ENCODE measurements at places on chromosomes 2 and 18. TPM values are rescaled to one million over a fixed set of nuclear protein-coding genes. Genes with fewer than 3 reads are reported as not detected.

Gene CCNT2
- 13.0 TPM for polyA plus RNA-seq

DNA sequence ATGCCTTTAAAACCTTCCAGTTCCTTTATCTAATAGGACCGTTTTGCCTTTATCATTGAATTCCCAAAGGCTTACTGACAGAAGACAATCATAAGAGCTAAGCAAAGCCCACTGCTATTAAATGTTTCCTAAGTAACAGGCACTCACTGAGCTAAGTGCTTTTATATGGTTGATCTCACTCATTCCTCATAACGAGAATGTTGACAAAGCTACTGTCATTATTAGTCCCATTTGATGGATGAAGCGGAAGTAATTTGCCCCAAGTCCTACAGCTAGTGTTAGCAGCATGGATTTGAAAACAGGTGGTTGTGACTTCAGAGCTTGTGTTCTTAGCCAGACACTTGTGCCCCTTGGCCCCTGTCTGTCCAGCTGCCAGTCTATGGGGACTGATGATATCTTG is 134.8 kb upstream of the SERPINE2 start:
- no peaks in the 10 kb centered on the region for H3K27me3 ChIP-seq
- no peaks in the 10 kb centered on the region for H3K36me3 ChIP-seq
- no peaks in the 10 kb centered on the region for H3K4me1 ChIP-seq
- H3K4me3 ChIP-seq, result no peak overlapping the region

Gene GPR39
- 2.7 TPM for polyA plus RNA-seq

DNA sequence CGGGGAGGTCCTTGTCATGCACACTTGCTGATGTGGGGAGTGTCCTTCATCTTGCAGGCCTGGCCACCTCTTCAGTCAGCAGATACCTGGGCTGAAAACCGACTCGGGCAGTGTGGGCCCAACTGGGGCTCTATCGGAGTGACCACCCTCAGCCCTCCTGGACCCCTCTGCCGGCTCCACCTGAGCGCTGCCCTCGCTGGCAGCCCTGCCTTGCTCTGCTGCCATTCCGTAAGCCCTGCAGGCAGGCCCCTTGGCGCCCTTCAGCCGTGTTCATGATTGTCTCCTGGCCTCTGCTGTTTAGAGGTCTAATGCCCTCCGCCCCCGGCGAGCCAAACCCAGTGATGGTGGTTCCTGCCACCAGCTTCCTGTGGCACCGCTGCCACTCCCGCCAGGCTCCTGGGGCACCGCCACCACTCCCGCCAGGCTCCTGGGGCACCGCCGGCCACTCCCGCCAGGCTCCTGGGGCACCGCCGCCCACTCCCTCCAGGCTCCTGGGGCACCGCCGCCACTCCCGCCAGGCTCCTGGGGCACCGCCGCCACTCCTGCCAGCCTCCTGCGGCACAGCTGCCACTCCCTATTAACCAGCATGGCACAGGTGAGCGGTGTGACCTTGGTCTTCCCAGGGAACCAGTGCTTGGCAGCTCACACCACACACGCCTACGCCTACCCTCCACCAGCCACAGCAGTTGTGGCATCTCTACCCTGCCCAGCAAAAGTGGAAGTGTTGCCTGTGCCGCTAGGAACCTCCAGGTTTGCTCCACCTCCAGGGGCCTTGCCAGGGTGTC is 15.9 kb downstream of the CAPN10 start:
- H3K4me1 ChIP-seq, result no peaks in the 10 kb centered on the region
- no peak for DNase-seq
- no peak overlapping the region for H3K27ac ChIP-seq
- peaks cover 5% of the 10 kb centered on the region for H3K36me3 ChIP-seq
- H3K4me3 ChIP-seq, result no peak overlapping the region
- H3K27me3 ChIP-seq, result 0 out of 2 replicates have a peak, but pooled peaks cover 2% of the 10 kb centered on the region

Gene ITGA4
- 0.60 TPM for polyA plus RNA-seq

- H3K4me1 ChIP-seq, result no peaks in the 10 kb centered on the region
- no peak overlapping the region for H3K27ac ChIP-seq
- no peak for DNase-seq
- no peaks in the 10 kb centered on the region for H3K36me3 ChIP-seq
These were observed 96.9 kb downstream of the SPP2 start for GRCh38 chr2:234147335-234147861.

DNA sequence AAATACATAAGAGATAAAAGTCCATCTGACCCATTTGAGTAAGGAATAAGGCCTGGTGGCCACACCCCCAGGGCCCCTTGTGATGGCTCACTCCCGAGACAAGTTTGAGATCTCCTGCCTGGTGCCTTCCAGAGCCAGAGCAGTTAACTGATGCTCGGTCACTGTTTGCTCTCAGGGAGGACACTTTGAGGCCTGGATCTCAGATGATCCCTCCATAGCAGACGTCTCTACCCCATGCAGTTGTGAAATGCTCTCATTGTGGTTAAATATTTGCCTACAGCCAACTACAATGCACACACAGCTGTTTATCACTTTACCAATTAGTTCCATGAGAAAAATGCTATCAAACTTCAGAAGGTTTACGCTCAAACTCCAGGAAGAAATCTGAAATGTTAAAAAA is 12.3 kb downstream of the GYPC start:
- no peak overlapping the region for H3K27ac ChIP-seq
- H3K27me3 ChIP-seq, result no peaks in the 10 kb centered on the region
- H3K36me3 ChIP-seq, result no peaks in the 10 kb centered on the region

- H3K36me3 ChIP-seq, result peaks cover 10% of the 10 kb centered on the region
- H3K4me1 ChIP-seq, result no peaks in the 10 kb centered on the region
- no peak overlapping the region for H3K27ac ChIP-seq
- no peak overlapping the region for H3K4me3 ChIP-seq
- no peaks in the 10 kb centered on the region for H3K27me3 ChIP-seq
- no peak for DNase-seq
These were observed 21.7 kb downstream of the TMX3 start for GRCh38 chr18:68693091-68693815.

DNA sequence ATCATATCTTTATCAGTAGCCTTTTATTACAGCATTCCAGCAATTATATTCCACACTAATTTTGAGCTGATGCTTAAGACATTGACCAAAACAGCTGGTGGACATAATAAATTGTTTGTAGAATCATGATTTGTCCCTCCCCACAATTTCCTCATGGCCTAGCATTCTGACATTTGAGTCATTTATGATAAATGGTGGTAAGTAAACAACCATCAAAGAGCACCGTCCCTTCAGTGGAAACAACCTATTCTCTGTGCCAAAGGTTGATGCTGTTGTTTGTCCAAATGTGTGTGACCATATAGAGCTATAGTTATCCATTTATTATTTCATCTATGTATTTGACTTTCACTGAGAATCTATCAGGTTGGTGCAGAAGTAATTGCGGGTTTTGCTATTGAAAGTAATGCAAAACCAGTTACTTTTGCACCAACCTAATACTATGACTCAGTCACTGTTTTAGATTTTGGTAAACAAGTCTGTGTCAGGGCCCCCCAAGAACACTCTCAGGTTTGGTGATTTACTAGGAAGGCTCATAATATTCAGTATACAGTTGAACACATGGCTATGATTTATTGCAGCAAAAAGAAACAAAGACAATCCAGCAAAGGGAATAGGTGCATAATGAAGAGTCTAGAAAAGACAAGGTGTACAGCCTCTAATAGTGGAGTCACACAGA is 608.7 kb upstream of the REG3G start:
- H3K4me3 ChIP-seq, result no peak overlapping the region
- no peaks in the 10 kb centered on the region for H3K27me3 ChIP-seq
- DNase-seq, result no peak
- no peaks in the 10 kb centered on the region for H3K36me3 ChIP-seq
- H3K27ac ChIP-seq, result no peak overlapping the region
- H3K4me1 ChIP-seq, result no peaks in the 10 kb centered on the region

DNA sequence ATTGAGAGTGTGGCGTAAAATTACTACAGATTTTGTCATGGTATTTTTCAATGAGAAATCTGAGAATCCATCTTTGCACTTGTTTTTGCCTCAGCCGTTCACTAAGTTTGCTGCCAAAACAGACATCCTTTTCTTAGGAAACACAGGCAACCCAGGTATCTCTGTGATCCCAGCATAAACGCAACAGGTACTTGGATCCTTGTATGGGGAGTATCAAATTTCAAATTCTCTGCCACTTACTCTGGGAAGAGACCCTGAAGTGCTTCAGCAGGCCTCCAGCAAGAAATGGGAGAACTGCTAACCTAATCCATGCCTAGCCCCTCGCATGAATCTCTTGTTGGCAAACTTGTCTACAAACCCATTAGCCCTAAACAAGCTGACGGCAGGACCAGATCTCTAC is 83.1 kb downstream of the BCL11A start:
- peaks cover 9% of the 10 kb centered on the region for H3K4me1 ChIP-seq
- no peak overlapping the region for H3K4me3 ChIP-seq
- no peak for DNase-seq
- no peak overlapping the region for H3K27ac ChIP-seq

Gene UPP2
- polyA plus RNA-seq, result not detected

Gene TMEM200C
- polyA plus RNA-seq, result 3.4 TPM

- no peak overlapping the region for H3K27ac ChIP-seq
- H3K4me1 ChIP-seq, result no peaks in the 10 kb centered on the region
- H3K4me3 ChIP-seq, result no peak overlapping the region
- DNase-seq, result no peak
These were observed 72.3 kb upstream of the NFATC1 start for GRCh38 chr18:79323471-79323870.

DNA sequence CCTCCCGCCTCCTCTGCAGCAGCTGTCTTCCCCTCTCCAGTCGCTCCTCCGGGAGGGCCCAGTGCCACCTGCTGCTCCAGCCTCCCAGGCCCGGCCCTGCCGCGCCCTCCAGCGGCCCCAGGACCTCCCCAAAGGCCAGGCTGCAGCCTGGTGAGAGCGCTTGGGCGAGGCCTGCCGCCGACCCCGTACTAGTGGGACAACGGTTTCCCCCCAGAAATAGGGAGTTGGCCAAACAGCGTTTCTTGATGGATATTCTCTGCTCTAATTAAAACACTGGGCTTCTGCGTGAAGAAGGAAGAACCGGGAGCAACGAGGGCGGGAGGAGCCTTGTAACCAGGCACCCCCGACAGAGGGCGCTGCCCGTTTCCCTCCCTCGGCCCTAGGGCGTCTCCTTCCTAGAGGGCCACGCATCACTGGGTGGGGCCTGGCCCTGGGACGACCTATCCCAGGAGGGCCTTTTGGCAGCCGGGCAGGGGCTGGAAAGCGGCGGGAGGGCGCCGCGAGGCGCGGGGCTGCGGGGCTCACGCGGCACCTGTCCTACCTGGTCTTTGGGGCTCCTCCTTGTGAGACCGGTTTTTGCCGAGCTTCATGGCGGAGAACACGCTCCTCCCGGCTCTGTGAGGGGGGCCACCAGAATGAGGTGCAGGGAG is 25.4 kb upstream of the OTOF start:
- peaks cover 5% of the 10 kb centered on the region for H3K4me1 ChIP-seq
- H3K36me3 ChIP-seq, result no peaks in the 10 kb centered on the region
- peak overlapping the region; percentile 44 for H3K4me3 ChIP-seq
- H3K27me3 ChIP-seq, result peaks cover 18% of the 10 kb centered on the region
- no peak overlapping the region for H3K27ac ChIP-seq
- peak; percentile 58 for DNase-seq

DNA sequence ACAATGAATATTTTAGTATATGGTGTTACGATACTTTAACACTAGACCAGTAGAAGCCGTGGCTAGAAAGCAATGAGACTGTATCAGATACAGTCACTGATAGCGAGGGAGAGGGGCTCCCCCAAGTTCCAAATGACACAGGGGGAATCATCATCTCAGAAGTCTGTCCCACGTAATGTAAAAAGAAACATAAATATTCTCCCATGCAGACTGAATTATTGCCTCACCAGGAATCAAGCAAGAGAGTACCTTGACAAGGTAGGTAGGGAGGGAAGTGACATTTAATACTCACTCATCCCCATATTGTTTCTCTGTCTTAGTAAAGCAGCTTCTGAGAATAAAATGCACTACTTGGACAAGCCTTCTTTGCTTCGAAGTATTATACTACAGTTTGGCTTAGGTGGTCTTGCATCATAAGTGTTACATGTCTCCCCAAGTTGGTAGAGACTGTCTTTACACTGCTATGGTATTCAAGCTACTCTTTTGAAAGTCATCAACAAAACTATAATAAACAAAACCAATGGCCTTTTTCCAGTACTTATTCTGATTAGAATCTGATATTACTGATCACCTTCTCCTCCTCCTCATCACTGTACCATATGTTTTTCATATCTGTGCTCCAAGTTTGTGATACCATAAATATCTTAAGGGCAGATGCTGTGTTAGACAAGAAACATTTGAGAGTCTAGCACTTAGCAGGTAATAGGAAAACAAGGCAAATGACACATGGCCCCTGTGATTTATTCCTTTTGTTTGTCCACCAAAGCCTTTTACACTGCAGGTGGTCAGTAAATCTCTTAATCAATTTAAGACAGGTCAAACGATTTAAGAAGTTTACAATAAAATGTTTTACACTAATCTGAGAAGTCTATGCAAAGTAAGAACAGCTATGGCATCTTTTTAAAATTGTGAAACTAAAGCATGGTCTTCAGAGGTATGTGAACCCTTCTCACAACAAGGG is 2.7 kb downstream of the LAPTM4A start:
- no peaks in the 10 kb centered on the region for H3K4me1 ChIP-seq
- no peak overlapping the region for H3K27ac ChIP-seq
- H3K27me3 ChIP-seq, result no peaks in the 10 kb centered on the region
- H3K4me3 ChIP-seq, result peak overlapping the region; percentile 88
- H3K36me3 ChIP-seq, result no peaks in the 10 kb centered on the region

Gene RAB27B
- 0.05 TPM for polyA plus RNA-seq

Data from H1 (cell line).